ENCODE measurements at places on chromosomes 4 and X.

GRCh38 chr4:99947190-99947578 lies 766 bp upstream of the DNAJB14 start:
- no peak for DNase-seq

DNA sequence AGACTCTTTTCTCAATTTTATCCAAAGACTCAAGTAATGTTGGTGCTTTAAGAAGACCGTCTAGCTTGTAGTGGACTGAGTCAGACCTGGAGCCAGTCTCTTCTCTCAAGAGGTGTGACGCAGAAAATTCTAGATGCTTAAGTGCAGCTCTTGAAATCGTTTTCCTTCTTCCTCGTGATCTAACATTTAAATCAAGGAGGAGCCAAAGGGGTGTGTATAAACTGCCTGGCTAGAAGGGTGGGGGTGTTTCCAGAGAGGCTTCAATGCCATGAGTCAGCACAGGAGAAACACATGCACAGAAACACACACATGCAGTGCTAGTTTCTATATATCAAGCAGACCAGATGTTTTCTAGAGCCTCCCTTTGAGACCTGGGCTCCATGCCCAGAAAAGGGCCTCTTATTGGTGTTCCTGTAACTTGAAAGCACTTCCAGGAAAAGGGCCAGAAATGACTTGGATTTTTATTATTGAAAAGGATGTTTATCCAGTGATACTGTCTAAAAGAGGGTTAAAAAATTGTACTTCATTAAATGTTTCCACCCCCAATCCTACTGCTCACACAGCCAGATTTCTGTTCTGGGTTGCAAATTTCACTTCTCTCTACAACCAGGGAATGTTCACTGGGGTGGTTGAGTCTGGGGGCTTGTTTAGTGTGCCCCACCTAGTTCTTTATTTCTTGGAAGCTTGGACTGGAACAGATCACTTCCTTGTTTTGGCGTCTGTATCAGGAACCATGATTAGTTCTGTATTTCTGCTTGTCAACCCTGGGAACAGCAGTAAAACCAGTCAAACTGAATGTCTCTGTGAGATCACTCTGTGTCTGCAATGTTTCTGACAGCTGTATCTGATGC lies at the start of gene CLIC2:
Gene CLIC2 (minus strand): TSS at position 129 of the 851 bp plus-strand sequence. CDS start 187 bp downstream, outside the sequence.
- DNase-seq = no peak

DNA sequence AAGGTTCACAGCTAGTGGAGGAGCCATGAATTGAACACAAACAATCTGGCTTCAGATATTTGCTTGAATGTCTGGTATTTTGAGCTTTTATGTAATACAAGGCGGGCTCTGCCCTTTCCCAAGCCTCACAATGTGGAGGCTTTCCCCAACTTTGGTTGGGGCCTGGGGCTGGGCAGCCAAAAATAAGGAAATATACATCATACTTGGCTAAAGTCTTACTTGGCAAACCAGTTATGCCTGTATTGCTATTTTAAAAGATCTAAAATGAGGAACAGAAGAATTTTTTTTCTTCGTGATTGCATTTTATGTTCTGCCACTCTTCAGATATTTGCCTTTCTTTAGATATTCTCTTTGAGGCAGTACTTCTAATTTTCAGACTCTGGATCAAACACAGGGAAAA lies 26.1 kb downstream of the ARFIP1 start:
- DNase-seq = no peak

DNA sequence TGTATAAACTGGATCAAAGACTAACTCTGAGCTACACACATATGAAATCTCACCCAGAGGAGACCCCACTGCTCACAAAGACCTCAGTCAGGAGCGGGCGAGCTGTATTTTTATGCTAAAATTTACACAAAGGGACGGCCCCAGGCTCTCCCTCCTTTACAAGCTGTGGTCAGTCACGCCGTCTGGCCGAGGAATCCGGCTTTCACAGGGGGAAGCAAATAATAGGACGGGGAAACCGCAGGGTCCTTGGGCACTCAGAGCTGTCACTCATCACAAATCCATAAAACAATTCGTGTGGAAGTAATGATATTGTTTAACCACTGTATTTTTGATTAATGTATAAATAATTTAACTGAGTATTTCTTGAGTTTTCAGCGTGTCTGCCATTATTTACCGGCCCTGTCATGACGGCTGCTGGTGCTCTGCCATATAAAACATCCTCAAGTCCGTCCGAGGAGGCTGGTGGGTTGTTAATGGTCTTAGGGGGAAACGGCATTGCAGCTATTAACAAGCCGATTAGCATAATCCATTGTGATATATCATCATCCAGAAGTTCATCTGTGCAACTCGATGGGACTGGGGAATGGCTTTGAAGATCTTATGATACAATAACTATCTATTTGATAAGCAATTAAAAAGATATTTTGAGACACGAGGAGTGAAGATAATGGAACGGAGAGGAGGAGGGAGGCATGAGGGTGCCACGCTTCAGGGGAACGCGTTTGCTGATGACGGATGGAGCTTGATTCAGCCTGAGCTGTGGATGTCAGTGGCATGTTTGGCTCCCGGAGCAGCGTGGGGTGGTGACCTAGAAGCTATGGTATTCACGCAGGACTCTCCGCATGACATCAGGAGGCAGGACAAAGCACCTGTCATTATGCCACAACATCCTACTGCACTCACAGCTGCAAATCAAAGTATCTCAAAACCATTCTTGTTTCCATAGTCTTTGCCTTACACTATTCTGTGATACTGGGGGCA lies 150.9 kb downstream of the SHOX start:
- DNase-seq = no peak

DNA sequence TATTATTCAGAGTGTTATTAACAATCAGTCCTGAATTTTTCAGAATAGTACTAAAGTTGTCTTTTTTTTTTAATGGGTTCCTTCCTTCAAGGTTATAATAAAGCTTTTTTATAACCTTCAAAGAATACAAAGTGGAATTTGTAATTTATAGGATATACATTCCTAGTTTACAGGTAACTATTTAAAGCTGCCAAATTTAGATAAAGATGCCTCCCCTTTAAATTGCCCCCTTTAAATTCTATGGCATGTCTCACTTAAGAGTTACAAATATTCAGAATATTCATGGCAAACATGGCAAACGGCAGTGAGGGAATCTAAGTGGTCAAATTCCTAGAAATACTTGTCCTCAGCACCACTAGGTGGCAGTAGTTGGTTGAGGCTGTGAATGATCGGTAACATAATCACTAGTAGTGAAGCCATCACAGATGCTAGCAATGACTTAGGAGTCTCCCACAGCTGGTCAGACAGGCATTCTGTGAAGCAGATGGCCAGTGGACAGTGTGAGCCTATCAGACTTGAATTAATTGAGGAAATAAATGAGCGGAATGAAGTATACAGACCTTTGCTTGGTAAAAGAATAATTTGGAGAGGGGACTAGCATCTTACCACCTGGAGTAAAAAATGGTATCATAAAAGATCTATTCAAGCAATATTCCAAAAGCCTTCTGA lies 86.4 kb downstream of the CBR4 start:
- DNase-seq = peak; percentile 68

DNA sequence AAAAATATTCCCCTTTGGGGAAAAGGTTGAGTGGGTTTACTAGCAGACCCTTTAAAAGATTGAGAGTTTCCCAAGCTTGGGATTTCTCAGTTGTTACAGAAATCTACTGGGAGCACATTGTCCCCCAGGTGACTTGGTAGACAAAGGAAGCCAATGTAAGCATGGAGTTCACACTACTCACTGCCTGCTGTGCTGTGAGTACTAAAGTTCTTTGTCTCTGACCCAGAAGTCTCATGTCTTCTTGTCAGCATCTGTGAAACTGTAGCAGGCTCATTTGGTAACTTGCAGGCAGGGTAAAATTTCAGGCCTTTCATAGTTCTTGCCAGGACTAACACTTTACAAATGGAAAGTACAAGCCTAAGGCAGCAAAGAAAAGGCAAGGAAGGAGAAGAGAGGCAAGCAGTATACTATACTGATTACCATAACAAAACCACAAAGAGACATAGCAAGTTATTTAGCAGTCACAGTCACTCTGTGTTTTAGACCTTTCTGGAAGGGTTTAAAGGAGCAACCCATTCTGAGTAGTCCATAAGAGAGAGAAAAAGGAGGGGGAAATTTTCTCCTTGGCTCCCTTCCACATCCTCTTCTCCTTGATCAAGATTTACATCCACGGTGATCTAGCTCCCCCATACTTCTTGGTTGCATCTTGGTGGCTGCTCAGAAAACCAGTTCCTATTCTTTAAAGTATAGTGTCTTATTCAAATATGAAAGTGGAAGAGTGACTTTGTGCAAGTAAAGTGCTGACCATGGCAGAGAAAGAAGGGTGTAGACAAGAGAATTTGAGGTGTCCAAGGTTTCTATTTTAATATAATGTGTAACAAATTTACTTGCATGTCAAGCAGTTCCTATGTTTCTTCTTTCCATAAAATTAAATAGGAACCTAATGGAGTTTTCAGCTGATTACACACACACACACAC lies 160.0 kb upstream of the PDE5A start:
- DNase-seq = no peak

DNA sequence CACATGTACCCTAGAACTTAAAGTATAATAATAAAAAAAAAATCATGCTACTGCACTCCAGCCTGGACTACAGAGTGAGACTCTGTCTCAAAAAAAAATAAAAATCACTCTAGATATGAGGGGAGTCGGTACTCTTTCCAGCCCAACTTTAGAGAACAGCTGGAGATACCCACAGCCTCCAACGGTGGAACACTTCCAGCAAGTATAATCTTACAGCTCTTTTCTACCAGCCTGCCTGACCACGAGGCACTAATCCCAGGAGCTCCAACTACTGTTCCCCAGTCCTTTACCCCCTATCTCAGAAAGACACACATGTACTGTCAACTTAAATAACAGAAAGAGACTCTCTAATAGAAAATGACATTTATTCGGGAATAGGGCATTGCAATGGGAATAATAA lies 46.8 kb downstream of the STEEP1 start:
- DNase-seq = no peak

DNA sequence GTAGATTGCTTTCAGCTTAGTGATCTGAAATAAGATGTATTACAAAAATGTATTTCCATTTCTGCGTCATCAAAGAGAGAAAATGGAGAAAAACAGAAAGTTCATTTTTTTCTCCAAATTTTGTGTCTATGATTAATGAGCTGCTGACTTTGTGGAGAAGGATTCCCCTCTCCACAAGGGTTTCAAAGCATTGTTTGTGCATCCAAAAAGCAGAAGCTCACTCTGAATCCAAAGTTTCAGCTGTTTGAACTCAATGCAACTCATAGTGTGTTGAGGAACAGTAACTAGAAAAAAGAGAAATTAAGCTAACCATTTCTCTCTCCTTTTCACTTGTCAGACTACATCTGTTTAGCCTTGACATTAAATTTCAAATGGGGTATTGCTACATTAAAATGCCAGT lies 62.9 kb upstream of the SLC7A11 start:
- no peak for DNase-seq

GRCh38 chr4:139617702-139618490 lies 47.7 kb upstream of the MGST2 start:
- no peak for DNase-seq

- DNase-seq = no peak
Measured at GRCh38 chr4:100246697-100247096, 56.4 kb upstream of the DDIT4L start.

DNA sequence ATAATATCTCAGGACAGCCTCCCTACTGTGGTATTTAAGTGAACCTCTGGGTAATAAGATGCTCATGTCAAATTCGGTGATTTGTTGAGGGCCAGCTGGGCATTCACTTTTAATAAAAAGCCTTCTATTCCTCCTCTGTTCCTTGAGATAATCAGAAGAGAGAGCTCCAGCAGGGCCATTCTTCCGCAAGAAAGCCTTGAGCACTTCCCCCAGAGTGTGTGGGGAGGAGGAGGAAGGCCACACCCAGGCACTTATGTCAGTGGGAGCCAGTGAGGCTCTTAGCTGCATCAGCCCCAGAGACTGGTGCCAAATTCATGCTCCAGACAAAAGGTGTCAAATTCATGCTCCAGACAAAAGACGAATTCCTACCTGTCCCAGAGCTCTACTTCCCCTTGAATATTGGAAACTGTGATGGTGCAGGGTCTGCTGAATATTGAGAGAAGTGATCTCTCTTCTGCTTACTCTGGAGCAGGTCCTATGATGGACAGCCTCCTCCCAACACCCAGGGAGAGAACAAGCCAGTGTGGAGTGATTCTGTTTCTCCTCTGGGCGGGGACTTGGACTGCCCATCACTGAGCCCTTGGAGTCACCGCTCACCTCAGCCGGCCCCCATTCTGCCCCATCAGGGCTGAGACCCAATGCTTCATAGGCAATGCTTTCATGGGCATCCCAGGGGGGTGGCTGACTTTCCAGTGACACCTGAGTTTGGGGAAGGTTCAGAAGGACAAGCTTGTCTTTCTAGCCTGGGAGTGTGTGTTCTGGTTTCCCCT lies 68.1 kb downstream of the FHDC1 start:
- no peak for DNase-seq

GRCh38 chr4:74548561-74548960 lies 103.6 kb downstream of the AREG start:
- DNase-seq = no peak

DNA sequence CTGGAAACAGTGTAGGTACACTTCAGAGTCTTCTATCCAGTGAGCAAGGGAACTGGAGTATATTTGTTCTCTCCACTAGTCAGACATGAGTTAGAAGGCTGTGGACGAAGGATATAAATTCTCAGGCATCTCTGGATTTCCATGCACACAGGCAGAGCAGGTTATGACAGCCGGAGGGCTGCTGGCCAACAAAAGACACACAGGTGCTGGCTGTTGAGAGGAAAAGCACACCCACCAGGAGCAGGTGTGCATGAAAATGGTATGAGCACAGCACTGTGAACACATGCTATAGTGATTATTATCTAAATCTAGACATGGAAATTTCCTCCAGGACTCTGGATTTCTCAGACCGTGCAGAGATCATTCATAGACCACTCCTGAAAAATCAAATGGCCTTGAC lies 444.7 kb upstream of the RPS6KA3 start:
- DNase-seq = no peak

DNA sequence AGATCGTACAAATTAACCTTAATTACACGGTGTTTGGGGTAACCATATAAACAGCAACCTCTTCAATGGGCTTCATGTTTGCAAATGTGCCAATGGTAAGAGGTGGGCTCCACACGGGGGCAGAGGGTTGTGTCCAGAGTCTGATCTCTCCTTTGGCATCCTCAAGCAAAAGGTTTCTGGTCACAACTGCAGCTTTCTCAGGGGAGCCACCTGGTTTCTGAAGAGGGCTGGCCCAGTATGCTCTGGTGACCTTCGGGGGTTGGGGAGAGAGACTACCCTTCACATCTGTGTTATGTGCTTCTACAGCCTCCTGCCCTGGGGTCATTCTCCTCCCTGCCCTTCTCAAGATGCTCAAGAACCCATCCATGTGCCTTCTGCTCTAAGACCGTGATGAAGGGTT lies 259.6 kb downstream of the CRLF2 start:
- no peak for DNase-seq

- DNase-seq = no peak
Measured at GRCh38 chrX:10360116-10360515, 203.3 kb downstream of the CLCN4 start.

GRCh38 chr4:153535772-153536513 lies 69.8 kb downstream of the TMEM131L start:
- no peak for DNase-seq
